Karpas-422 (cell line): ENCODE measurements at places on chromosomes 7 and 10.

DNA sequence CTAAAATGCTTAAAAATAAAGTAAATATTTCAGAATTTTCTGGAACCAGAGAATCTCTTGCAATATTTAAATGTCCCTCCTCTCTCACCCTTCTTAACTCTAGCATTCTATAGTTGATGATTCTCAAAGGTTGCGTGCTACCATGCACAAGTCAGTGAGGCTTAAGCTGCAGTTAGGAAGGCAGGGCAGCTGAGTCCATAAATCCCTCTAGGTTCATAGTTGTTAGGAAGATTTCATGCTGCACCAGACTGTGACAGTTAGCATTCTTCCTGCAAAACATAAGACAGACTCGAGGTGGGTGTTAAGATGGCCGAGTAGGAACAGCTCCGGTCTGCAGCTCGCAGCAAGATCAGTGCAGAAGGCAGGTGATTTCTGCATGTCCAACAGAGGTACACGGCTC is 70.6 kb downstream of the MET start:
- no peak for DNase-seq

GRCh38 chr7:117951285-117951684 is 78.0 kb upstream of the CTTNBP2 start:
- DNase-seq = no peak

DNA sequence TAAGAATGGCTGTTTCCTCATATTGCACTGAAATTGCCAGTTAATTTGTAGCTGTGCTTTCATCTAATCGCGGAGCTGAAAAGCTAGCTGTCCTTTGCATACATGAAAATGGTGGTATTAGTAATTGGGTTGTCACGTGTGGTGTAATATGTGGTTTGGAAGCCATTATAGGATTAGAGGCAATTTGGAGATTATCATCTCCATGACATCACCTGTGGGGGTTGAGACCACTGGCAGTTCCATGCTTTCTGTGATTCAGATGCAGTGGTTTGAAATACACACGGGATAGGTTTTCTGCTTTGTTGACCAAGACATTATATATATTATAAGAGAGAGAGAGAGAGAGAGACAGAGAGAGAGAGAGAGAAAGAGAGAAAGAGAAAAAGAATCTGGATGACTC is 180.8 kb downstream of the RAB11FIP2 start:
- DNase-seq = no peak

DNA sequence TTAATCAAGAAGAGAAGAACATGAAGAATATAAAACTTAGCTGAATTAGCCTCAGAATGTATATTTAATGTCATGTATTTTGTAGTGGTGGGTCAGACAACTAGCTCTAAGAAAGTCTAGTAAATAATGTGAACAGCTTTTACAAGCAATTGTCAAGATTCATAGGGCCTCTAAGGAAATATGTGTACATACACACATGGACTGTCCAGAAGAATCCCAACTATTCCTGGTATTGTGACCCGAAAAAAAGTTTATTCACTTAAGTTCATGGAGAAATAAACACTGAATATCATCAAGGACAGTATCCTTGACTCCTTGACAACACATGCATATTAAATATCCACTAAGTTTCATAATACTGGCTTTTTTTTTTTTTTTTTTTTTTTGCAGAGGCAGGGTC is 11.4 kb upstream of the TWIST1 start:
- no peak for DNase-seq

- DNase-seq = no peak
Measured at GRCh38 chr10:21824409-21824808, 179.1 kb downstream of the DNAJC1 start.

GRCh38 chr7:112757337-112757736 is 32.9 kb downstream of the TMEM168 start:
- DNase-seq = no peak

- DNase-seq = no peak
Measured at GRCh38 chr7:107394831-107395230, 75.0 kb upstream of the GPR22 start.

DNA sequence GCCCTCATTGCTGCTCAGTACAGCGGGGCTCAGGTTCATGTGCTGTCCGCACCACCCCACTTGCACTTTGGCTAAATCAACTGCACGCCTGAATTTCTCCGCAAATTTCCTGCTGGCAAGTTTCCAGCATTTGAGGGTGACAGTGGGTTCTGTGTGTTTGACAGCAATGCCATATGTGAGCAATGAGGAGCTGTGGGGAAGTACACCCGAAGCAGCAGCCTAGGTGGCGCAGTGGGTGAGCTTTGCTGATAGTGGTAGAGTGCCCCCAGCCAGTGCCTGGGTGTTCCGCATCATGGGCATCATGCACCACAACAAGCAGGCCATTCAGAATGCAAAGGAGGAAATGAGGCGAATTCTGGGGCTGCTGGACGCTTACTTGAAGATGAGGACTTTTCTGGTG is 103.9 kb upstream of the POT1 start:
- no peak for DNase-seq

GRCh38 chr7:31120800-31121513 is 68.8 kb downstream of the ADCYAP1R1 start:
- no peak for DNase-seq

DNA sequence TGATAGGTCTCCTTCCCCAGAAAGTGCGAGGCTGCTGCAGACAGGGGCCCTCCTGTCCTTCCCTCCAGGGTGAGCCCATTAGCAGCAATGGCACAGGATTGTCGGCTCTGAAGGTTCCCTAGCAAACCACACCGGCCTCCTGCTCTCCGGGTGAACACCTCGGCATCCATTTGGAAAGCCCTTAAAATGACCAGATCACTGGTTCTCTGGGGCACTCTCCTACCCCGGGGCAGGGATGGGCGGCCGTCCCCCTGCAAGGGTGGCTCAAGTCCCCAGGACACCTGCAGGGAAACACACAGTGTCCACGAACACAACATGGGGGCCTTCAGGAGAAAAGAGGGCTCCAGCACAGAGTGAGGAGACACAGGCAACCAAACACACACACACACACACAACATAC is 459.1 kb downstream of the PTPRN2 start:
- DNase-seq = no peak

GRCh38 chr7:155710530-155710929 is 66.1 kb downstream of the RBM33 start:
- DNase-seq = no peak

- DNase-seq = no peak
Measured at GRCh38 chr10:90674461-90674860, 183.4 kb downstream of the HTR7 start.

- DNase-seq = no peak
Measured at GRCh38 chr10:5944389-5945189, 32.8 kb downstream of the IL15RA start.

DNA sequence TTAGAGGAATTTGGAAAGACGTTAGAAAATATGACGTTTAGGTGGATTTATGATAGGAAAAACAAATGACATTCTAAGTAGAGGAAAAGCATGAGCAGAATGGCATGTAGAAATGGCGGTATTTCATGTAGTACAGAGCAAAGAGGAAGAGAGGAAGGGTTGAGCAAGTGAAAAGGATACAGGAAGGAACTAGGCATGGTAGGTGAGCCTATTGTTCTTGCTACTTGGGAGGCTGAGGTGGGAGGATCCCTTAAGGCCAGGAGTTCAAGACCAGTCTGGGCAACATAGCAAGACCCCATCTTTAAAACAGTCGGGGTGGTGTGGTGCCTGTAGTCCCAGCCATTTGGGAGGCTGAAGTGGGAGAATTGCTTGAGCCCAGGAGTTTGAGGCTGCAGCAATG is 1.2 kb downstream of the GTPBP10 start:
- DNase-seq = peak; percentile 52

- no peak for DNase-seq
Measured at GRCh38 chr7:25262586-25262985, 34.3 kb upstream of the NPVF start.

- no peak for DNase-seq
Measured at GRCh38 chr10:69884024-69884367, 82.3 kb downstream of the COL13A1 start.

DNA sequence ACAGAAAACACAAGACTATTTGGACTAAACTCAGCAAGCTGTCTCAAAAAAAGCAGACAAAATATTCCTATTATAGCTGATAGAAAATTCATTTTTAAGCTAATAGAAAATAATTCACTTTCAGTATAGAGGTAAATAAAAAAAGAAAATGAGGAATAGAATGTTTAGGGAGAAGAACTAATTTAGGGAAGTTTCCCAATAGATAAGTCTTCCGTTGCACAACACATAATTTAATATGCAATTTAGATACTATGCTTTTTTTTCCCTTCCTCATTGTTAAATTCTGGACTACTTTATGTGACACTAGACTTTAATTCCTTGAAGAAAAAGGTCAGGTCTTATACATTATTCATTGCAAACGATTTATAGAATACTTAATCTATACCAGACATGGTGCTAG is 10.3 kb downstream of the PNPLA8 start:
- no peak for DNase-seq

DNA sequence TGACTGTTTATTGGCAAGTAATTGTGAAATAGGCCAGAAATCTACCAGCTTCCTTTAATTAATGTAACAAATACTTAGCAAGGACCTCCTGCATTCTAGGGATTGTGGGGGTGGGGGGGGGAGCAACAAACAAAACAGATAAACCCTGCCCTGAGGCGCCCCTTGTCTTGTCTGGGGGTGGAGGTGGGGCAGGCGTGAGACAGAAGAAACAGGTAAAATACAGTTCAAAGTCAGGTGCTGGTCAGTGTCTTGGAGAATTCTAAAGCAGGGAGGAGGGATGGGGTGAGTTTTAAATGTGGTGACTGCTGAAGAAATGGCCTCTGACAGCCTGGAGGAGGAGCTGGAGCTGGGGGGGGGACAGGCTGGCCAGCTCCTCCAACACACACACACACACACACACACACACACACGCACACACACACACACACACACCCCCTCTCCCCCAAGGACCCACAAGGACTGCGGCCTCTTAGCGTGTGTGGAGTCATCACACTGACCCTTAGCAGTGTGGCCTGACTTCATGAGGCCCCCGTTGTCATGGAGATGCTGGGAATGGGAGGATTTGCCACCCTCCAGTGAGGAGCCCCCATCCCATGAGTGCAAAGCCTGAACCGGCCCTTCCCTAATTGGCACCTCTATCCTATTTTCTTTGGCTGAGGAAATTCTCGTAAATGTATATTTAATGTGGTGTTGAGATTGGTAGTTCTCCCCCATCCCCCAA is 190.4 kb downstream of the MGMT start:
- no peak for DNase-seq

DNA sequence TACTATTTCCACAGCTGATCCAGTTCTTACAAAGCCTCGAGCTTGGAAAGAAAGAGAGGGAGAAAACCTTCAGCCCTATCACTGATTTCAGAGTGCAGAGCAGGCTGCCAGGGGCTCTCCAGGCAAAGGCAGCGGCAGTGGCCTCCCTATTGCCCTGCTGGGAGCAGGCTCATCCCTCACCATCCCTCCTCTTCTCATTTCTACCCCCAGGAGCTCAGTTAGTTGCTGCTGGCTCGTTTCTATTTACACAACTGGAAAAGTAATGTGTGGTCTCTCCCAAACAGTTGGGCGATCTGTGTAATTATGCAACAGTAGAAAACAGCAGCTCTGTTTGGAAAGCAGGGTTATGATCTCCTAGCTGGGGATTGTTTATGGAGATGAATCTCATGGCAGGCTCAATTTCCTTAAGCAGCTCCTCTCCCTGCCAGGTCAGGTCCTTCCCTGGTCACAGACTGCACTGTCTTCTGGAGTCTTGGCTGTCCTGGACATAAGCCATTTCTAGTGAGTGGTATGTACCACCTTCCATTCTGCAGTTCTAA is 28.7 kb upstream of the TNS3 start:
- DNase-seq = no peak

DNA sequence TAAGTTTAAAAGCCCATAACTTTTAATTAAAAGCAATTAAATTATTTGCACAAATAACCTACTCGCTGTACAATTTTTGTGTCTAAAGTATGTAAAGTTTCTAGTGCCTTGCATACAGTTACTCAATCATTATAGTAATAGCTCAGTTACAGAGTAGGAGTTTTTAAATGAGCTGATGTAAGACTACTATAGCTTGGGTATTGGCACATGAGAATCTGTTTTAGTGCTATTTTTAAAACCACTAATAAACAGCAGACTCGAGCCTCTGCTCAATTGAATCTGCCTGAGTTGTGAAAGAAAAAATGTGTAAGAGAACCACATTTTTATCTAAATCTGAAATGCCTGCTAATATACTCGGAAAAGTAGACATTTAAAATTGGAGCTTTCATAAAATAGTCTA is 31.1 kb downstream of the CTNNA3 start:
- DNase-seq = no peak

- no peak for DNase-seq
Measured at GRCh38 chr10:96264938-96265337, 6.4 kb downstream of the BLNK start.

- no peak for DNase-seq
Measured at GRCh38 chr10:123555616-123556015, 110.5 kb upstream of the GPR26 start.

DNA sequence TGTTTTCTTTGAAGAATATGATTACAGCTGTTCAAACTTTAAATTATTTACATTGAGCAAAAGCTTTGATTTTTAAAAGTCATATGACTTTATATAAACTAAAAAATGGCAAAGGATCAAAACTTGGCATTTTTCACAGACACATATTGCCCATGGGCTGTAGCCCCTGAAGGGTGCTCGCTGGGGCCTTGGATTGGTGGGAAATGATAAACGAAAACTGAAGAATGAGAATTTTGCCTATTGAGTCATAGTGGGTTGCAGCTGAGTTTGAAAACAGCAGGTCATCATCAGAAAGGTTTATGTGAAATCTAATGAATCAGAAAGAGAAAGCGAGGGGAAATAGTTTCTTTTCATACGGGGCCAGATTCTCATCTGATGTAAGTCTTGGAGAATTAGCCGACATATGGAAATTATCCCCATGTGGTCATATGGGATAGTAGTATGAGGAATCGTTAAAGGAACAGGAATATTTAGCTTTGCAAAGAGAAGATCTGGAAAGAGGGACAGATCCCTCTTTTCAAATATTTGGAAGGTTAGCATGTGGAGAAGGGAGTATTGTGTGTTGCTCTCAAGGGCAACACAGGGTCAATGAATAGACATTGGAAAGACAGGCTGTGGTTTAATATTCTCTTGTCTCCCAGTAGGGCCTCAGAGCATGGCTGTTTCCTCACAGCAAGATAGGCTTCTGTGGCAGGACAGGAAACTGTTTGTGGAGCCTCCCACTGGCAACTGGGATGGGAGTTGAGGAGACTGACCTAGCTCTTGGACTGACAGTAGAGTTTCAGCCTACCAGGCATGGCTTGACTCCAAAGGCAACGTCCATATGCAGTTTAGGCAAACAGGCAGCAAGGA is 119.0 kb downstream of the FZD1 start:
- no peak for DNase-seq

DNA sequence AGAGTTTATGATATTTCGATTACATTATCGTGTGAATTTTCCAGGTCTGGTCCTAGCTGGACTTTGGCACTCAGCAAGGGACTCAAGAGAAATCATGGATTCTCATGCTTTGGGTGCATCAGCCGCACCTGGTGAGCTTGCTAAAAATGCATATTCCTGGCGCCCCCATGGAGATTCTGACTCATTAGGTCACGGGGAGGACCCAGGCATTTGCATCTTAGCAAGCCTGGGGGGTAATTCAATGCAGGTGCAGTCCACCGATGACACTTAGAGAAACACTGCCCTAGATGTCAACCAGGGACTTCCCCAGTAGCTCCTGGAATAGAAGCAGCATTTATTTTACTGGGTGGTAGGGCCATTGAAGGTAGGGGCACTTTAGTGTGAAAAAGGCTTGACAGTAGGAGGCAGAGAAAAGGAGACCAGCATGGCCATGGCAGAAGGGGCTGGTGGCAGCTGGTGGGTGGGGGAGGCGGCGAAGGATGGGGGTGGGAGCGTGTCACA is 29.9 kb upstream of the PDCD4 start:
- peak; percentile 62 for DNase-seq

GRCh38 chr10:132828681-132829080 is 42.7 kb upstream of the NKX6-2 start:
- no peak for DNase-seq

GRCh38 chr10:42868530-42868929 is 85.9 kb downstream of the BMS1 start:
- no peak for DNase-seq
